ENCODE measurements at places on chromosomes 3 and 15. TPM values are rescaled to one million over a fixed set of nuclear protein-coding genes. Genes with fewer than 3 reads are reported as not detected.

DNA sequence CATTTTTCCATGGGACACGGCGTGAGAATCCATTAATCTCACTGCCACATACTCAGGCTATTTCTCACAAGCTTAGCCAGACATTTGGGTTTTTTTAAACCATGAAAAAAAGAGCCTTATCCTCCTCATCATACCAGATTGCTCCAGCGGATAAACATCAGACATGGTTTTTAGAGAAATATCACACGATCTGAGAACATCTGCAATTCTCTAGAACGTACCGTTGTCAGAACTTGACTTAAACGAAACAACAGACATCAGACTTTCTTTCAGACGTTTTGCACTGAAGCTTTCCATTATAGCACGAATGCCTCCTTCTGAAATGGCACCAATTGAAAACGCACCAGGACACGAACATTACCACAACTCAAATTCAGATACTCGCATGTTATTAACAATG lies 744.2 kb upstream of the CFAP20DC start:
- H3K4me1 ChIP-seq = no peaks in the 10 kb centered on the region
- no peaks in the 10 kb centered on the region for H3K27me3 ChIP-seq
- H3K4me3 ChIP-seq = no peak overlapping the region
- H3K27ac ChIP-seq = no peak overlapping the region

DNA sequence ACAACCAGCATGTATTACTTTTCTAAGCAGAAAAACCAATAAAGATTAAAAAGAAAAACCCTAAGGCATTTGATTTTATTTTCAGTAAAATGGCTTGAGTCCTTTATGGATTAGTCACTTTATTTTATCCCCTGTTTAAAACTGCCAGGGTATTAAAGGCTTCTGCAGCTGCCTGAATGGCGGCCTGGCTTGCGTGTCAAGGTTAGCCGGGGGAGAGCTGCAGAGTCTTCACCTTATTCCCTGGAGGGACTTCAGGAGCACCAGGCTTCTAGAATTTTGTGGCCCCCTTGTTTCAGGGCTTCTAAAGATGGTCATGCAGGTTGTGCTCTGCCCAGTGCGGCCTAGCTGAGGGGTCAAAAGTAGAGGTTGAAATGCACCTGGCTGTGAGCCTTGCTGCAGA lies 58.0 kb upstream of the ICE2 start:
- no peak overlapping the region for H3K4me3 ChIP-seq
- H3K4me1 ChIP-seq = no peaks in the 10 kb centered on the region
- no peaks in the 10 kb centered on the region for H3K27me3 ChIP-seq
- no peaks in the 10 kb centered on the region for H3K36me3 ChIP-seq
- H3K27ac ChIP-seq = no peak overlapping the region

DNA sequence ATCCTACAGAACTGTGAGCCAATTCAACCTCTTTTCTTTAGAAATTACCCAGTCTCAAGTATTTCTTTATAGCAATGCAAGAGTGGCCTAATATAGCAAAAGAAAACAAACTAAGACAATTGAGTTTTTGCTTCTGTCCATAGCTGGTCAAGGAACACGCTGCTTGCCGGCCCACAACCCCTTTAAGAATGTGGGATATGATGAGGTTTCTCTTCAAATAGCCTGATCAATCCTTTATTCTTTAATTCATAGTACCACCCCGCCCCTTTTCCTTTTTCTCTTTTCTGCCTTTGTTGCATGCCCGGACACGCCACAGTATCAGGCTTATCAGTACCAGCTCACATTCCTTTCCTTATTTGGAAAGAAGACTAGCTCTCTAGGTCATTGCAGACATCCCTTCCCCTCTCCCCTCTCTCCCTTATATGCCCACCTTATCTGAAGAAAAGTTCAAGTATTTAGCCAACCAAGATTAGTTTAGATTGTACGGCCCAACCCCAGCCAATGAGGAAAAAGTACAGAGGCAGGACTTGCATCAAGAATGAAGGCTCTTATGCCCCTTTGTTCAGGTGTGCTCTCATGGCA lies 404.5 kb downstream of the OCA2 start:
- no peak overlapping the region for H3K4me3 ChIP-seq
- H3K36me3 ChIP-seq = no peaks in the 10 kb centered on the region
- DNase-seq = no peak

DNA sequence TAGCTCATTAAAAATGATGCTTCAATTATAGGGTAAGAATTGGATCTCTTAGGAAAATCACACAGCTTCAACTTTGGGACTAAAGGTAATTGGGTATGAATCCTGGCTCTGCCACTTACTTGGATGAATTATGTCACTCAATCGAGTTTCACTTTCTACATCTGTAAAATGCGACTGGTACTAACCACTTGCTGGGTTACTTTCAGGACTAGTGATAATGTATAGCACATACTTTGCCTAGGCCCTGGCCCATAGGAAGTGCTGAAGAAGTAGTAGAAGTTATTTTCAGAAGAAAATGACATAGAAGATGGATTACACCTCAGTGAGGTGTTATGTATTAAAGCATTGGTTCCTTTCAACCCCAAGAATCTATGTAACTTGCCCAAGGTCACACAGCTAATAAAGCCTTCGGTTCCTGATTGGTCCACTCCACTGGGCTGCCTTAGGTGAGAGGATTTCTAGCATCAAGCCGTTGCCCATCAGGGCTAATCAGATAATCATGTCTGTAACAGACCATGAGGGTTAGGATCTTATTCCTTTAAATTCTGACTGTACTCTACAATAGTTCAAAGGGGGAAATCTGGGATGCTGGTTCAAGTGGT lies 29.4 kb upstream of the AP4E1 start:
- H3K27ac ChIP-seq = no peak overlapping the region
- no peak for DNase-seq
- H3K4me3 ChIP-seq = no peak overlapping the region

DNA sequence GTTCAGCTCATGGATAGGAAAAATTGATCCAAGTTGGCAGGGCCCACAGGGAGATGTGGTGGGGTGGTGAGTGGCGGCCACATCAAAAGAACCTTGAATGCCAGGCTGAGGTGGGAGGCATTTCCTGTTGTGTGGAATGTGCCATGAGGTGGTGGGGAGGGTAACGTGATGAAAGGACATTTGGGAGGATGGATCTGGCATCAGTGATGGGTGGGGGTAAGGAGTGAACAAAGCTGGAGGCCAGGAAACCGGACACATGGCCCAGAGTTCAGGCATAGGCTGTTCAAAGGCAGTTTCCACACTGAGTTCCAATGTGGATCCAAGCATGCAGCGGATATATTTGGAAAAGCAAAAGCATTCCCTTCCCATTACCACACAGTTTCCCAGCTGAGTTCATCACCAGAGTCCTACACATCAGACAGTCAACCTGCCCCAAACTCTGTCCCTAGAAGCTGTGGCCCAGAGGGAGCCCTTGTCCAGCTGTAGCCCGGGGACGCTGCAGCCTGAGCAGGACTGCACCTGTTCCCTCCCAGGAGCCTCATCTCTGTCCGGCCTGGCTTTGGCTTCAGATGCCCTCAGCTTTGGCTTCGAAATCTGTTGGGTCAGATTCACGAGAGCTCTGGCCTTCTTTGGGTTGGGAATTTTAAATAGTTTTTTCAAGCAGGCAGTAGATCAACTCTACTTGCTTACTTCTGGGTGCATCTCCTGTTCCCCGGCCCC lies 37.8 kb upstream of the GOLGA6B start:
- no peak overlapping the region for H3K4me3 ChIP-seq
- no peak for DNase-seq

GRCh38 chr15:88918738-88919137 lies 5.6 kb upstream of the MFGE8 start:
- H3K27me3 ChIP-seq = no peaks in the 10 kb centered on the region
- peak overlapping the region; percentile 16 for H3K27ac ChIP-seq
- no peaks in the 10 kb centered on the region for H3K36me3 ChIP-seq

GRCh38 chr15:75921732-75922703 lies 18.3 kb downstream of the FBXO22 start:
- no peak overlapping the region for H3K27ac ChIP-seq
- H3K36me3 ChIP-seq = peaks cover 5% of the 10 kb centered on the region
- H3K4me1 ChIP-seq = no peaks in the 10 kb centered on the region
- H3K4me3 ChIP-seq = no peak overlapping the region
- no peak for DNase-seq

DNA sequence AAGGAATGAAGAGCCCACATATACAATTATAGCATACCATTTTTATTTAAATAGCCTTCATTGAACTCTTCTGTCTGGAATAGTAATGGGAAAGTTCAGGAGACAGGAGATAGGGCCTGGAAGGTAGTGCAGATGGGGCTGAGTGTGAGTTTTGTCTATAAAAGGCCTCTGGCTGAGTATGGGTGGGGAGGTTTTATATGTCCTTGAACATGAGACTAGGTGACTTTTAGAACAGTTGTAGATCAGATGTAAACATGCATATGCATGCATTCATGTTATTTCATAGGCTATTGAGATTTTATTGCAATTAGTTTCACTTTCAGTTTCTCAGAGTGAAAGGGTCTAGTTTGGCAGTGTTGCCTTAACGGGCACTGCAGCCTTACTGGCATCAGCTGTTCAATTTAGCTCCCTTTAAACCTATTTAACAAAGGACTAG lies 27.1 kb downstream of the CGGBP1 start:
- DNase-seq = no peak
- peaks cover 1% of the 10 kb centered on the region for H3K4me1 ChIP-seq
- H3K4me3 ChIP-seq = peak overlapping the region; percentile 79
- no peaks in the 10 kb centered on the region for H3K27me3 ChIP-seq

DNA sequence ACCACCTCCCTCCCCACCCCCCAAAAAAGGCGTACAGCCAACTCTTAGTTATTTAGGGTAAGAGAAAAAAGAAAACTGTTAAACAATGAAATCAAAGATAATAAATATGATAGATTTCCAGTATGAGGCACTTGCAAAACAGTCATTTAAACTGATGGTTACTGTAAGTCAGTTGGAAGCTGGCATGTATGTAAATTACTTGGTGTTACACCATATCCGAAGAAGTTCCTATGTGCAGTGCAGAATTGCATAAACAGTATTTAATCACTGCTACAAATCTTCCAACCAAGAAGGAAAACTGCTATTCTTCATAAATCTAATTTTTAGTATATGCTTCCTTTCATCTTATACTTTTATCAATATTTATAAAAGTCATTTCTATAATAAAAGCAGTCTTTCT lies 62.0 kb downstream of the LEO1 start:
- no peaks in the 10 kb centered on the region for H3K27me3 ChIP-seq
- H3K4me1 ChIP-seq = no peaks in the 10 kb centered on the region
- no peak overlapping the region for H3K27ac ChIP-seq
- no peaks in the 10 kb centered on the region for H3K36me3 ChIP-seq

GRCh38 chr15:56168394-56168793 lies 75.3 kb downstream of the RFX7 start:
- H3K27ac ChIP-seq = no peak overlapping the region
- H3K27me3 ChIP-seq = no peaks in the 10 kb centered on the region
- no peak for DNase-seq
- no peaks in the 10 kb centered on the region for H3K4me1 ChIP-seq
- H3K36me3 ChIP-seq = no peaks in the 10 kb centered on the region

- no peak overlapping the region for H3K27ac ChIP-seq
- DNase-seq = peak; percentile 56
- no peaks in the 10 kb centered on the region for H3K4me1 ChIP-seq
- H3K4me3 ChIP-seq = no peak overlapping the region
- H3K27me3 ChIP-seq = no peaks in the 10 kb centered on the region
Measured at GRCh38 chr15:82663186-82663600, 16.0 kb upstream of the CPEB1 start.

- DNase-seq = peak; percentile 55
- no peaks in the 10 kb centered on the region for H3K4me1 ChIP-seq
- H3K27me3 ChIP-seq = no peaks in the 10 kb centered on the region
- H3K4me3 ChIP-seq = no peak overlapping the region
Measured at GRCh38 chr3:129068291-129068886, 7.8 kb downstream of the GP9 start.

DNA sequence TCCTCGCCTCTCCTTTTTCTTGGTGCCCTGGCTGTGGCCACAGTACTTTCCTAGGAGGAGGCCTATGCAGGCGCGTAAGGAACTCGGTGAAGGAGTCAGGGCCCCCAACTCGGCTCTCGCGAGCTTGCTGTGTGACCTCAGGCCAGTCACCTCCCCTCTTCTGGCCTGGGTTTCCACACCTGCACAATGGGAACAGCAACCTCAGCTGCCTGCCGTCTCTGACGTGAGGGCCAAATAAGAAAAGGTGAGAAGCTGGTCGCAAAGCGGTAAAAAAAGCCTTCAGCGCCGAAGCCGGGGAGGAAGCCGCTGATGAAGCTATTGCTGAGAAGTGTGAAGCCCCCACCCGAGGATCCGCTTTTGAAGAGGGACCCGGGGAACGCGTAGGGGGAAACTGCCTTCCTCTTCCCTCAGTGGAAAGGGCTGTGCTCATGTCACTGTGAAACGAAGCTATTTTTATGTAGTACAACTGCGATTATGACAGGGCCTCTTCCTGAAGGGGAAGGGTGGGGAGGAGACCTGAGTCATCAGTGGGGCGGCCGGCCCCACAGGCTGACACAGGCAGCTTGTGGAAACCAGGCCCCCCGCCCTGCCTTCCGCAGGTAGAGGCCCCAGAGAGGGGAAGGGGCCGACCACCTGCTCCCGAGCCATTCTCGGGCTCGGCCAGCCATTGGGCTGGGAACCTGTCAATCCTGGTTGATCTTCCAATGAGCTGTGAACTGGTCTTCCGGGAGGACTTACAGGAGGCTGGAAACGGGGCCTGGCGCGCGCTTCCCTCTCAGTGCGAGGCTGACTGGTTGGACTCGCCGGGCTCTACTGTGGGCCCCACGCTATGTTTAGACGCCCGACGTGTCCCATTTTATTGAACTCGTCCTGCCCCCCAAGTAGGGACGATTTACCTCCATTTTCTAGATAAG lies 18.0 kb upstream of the ANKDD1A start:
- DNase-seq = peak; percentile 96
- H3K4me3 ChIP-seq = no peak overlapping the region
- H3K27me3 ChIP-seq = no peaks in the 10 kb centered on the region
- H3K27ac ChIP-seq = peak overlapping the region; percentile 6

- DNase-seq = no peak
- no peaks in the 10 kb centered on the region for H3K36me3 ChIP-seq
- no peaks in the 10 kb centered on the region for H3K27me3 ChIP-seq
- H3K4me3 ChIP-seq = no peak overlapping the region
Measured at GRCh38 chr3:123741041-123741511, 143.1 kb downstream of the MYLK start.

- no peaks in the 10 kb centered on the region for H3K4me1 ChIP-seq
- no peak overlapping the region for H3K4me3 ChIP-seq
- DNase-seq = no peak
- no peak overlapping the region for H3K27ac ChIP-seq
- H3K27me3 ChIP-seq = no peaks in the 10 kb centered on the region
Measured at GRCh38 chr3:73094129-73094528, 32.7 kb downstream of the EBLN2 start.

GRCh38 chr15:98080791-98081190 lies 120.3 kb downstream of the ARRDC4 start:
- no peak overlapping the region for H3K27ac ChIP-seq
- H3K4me3 ChIP-seq = no peak overlapping the region
- no peak for DNase-seq
- H3K4me1 ChIP-seq = no peaks in the 10 kb centered on the region
- H3K27me3 ChIP-seq = no peaks in the 10 kb centered on the region
- no peaks in the 10 kb centered on the region for H3K36me3 ChIP-seq

The SUCNR1 gene
- 1.4 TPM for total RNA-seq

The LRRIQ4 gene
- total RNA-seq = not detected

The RAD54L2 gene
- 28.9 TPM for total RNA-seq

The FAM81A gene
- 1.2 TPM for total RNA-seq

The AHSG gene
- not detected for total RNA-seq

The CPN2 gene
- total RNA-seq = not detected

The UCN2 gene
- not detected for total RNA-seq

The ITGA11 gene
- 138 TPM for total RNA-seq

The THRB gene
- total RNA-seq = 59.7 TPM

The CORO2B gene
- 9.2 TPM for total RNA-seq

The MCF2L2 gene
- 0.75 TPM for total RNA-seq

The CEP19 gene
- total RNA-seq = 0.84 TPM
